ENCODE measurements at places on chromosomes 7 and 10. TPM values are rescaled to one million over a fixed set of nuclear protein-coding genes. Genes with fewer than 3 reads are reported as not detected.

Gene ABCB1
- total RNA-seq, result 2.7 TPM

DNA sequence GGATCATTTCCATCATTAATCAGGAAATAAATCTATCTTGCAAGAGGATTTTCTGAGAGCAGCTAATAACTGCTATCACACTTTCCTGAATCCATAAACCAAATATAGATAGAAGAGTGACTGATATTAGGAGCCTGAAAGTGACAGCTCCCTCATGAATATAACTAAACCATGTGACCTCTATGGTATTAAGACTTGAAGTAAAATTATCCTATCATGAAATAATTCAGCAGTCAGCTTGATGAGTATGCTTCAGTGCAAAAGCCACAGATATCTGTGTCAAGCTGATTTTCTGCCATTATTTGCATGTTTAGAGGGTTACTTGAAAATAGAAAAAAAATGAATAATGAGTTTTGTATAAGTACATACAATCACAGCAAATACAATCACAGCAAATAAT is 80.1 kb upstream of the PPP1R3A start:
- ATAC-seq, result no peak

- no peak for ATAC-seq
These were observed 55.9 kb downstream of the STK31 start for GRCh38 chr7:23765943-23766342.

- ATAC-seq, result no peak
These were observed 37.9 kb upstream of the SH2B2 start for GRCh38 chr7:102248456-102249395.

Gene GNAT3
- not detected for total RNA-seq

Gene ATRNL1
- 1.3 TPM for total RNA-seq

DNA sequence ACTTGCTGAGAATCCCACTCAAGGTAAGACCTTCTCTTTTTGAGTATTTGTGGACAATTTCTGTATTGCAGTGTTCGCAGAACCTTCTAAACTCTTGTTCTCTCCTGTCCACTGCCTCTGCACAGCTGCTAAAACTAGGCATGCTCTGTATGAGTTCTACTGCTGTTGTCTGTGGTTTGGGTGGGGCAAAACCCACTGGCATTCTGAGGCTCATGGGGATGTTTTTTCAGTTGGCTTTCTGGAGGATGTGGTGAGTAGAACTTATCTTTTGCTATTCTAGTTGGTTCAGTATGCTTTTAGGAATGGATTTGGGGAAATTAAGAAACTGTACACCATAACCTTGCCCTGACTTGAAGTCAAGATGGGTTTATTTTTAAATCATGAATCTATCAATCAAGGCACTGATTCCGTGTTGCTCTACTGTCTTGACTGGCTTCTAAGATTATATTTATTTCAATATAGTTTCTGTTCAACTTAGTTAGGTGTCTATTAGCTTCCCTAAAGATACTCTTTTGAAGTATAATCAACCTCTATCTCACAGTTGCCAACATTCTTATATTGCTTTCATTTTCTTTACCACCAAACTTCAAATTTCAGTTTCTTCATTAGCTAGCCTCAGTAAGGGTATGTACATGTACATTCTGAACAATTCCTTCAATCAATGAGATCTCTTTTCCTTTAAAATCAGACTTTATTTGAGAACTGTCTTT is 25.0 kb upstream of the C1GALT1 start:
- peak; percentile 41 for ATAC-seq

GRCh38 chr10:29553544-29554250 is 81.1 kb downstream of the SVIL start:
- no peak for ATAC-seq

- no peak for ATAC-seq
These were observed 131.5 kb downstream of the ATE1 start for GRCh38 chr10:121796342-121796741.

GRCh38 chr7:146000882-146001281 is 115.7 kb upstream of the CNTNAP2 start:
- no peak for ATAC-seq

GRCh38 chr10:4984971-4985594 is 18.6 kb downstream of the AKR1C2 start:
- ATAC-seq, result no peak

Measured in esophagus mucosa (tissue), 1 donor.